Foreskin melanocyte (primary cell): ENCODE measurements at places on chromosomes 4 and X.

- DNase-seq: no peak
Measured at GRCh38 chr4:77917075-77917474, 54.4 kb downstream of the MRPL1 start.

GRCh38 chrX:40004921-40005291 lies 92.9 kb downstream of the BCOR start:
- no peak for DNase-seq

DNA sequence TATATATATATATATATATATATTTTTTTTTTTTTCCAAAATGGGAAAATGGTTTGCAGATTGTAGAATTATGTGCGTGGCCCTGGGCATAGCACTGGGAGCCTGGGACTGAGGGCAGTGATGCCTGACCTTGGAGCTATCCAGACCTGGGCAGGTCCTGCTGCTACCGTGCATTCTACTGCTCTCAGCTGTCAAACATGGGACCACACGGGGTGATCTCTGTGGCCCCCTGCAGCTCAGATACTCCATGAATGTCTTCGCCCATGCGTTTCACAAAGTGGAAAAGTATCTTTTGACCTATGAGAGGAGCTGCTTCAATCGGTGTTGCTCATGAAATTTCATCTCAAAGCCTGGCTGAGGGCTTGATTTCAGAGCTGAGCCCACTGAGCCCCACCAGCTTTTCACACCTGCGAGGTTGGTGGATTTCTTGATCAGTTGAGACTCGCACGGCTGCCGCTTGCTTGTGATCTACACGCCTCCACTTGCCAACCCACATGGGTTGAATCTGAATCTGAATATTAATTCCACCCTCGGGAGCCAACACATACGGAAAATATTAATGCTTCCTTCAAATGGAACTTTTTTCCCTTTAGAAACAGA lies 35.7 kb downstream of the ING2 start:
- no peak for DNase-seq

- DNase-seq: no peak
Measured at GRCh38 chrX:52830551-52830950, 19.5 kb downstream of the XAGE5 start.

GRCh38 chr4:10395971-10396580 lies 61.1 kb downstream of the ZNF518B start:
- no peak for DNase-seq

DNA sequence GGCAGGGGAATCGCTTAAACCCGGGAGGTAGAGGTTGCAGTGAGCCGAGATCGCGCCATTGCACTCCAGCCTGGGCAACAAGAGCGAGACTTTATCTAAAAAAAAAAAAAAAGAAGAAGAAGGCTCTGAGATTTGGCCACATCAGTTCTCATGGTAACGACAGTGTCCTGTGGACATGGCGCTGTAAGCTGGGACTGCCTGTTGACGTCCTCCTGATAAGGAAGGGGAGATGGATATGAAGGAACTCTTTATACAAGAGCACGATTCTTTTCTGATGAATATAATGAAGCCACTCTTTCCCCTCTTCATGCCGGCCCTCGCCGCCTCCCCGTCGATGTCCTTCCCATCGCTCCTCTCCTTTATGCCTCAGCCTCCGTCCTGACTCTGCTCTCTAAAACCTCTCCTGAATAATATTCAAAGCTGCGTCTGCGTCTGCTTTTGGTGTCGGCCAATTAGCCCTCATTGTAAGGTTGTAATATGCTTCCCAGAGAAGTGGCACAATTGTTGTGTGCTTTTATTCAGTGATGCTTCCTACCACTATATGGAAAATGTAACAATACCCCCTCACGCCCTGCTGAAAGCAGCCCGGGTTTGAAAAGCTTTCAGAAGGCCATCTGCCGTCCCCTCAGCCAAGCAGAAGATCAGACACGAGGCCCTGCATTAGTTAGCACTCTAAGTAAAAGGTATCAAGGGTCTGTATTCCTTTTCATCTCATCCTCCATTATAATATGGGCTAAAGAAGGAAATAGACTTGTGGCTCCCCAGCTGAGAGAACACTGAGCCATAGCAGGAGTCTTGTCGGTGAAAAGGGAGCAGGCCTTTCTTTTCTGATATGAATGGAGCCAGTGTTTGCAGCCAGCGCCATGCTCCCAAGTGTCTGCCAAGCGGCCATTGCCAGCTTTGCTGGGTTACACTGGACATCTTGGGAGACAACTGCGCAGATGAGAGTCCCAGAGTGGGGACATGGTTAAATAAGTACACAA lies 22.1 kb upstream of the SCOC start:
- no peak for DNase-seq

DNA sequence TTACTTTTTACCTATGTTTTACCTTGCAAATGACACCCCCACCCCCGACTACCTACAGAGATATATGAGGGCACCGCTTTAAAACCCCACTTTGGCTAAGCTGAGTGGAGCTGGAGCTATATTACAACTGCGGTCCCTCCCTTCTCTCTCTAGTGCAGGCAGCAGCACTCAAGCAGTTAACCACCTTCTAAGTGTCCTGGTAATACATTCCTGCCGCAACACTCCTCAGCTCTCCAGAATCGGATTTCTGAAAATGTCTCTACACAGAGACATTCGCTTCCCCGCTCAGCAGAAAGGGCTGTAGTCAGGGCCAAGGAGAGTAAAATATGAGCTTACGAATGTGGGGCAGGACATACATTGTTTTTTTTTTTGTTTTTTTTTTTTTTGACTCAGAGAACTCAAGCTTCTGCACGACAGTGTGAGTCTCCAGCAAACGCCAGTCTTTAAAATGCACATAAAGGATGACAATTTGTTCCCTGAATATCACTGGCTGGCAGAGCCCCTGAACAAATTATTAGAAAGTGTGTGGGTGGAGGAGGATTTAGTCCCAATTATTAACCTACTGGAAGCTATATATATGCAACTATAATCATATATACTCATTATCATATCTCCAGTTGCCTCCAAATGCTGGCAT lies 287.0 kb upstream of the TET2 start:
- no peak for DNase-seq

DNA sequence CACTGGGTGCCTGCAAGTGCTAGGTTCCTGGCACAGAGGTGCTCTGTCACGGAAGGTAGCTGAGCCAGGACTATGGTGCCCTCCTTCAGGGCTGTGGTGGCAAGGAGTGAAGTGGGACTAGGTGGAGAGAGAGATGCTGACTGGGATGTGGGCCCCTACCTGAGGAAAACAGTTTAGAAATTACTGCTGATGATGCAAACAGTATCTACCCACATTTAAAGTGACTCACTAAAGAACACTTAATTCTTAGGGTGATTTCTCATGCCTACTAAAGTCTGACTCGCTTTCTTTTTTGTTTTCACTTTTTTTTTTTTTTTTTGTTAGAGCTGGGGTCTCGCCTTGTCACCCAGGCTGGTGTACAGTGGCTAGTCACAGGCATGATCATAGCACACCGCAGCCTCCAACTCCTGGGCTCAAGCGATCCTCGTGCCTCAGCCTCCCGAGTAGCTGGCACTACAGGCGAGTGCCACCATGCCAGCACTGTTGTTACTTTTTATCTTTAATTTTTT lies 3.1 kb downstream of the ZNF185 start:
- DNase-seq: no peak

GRCh38 chr4:133618963-133619362 lies 469.9 kb downstream of the PCDH10 start:
- no peak for DNase-seq

GRCh38 chr4:107153956-107154355 lies 117.8 kb upstream of the DKK2 start:
- peak; percentile 3 for DNase-seq

DNA sequence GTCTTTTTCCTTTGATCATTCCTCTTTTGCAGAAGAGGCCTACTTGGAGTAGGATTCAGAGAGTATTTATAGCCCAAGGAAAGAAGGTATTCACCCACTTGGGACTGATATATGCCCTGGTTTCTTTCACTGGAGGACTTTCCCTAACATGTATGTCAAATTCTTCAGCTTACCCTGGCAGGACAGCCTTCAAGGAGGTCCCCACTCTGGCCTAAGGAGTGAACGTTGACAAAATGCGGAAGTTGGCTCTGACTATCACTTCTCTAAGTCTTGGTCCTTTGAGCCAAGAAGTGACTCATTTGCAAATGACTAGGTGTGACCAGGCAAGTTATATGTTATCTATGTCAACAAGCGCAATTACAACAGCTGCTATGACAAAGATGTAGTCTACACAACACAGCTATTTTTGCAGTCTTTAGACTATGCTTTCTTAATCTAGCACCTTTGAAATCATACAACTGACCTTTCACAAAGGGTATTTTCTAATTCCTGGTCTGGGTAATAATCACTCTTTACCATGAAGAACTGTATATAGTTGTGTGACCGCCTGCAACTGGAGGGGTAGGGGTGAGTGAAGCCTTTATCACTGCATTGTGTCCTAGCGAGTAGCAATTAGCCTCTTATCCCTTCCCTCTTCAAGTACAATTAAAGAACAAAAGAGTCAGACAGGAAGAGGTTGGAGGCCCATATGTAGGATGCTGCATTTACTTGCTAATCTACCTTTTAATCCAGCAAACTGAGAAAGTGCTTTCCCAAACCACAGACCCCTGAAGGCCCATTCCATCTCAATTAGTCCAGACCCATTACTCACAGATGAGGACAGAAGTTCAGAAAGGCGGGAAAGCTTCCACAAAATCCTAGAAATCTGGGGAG lies 50.1 kb downstream of the RASGEF1B start:
- DNase-seq: no peak

GRCh38 chrX:48695925-48696300 lies 621 bp upstream of the SUV39H1 start:
- no peak for DNase-seq

DNA sequence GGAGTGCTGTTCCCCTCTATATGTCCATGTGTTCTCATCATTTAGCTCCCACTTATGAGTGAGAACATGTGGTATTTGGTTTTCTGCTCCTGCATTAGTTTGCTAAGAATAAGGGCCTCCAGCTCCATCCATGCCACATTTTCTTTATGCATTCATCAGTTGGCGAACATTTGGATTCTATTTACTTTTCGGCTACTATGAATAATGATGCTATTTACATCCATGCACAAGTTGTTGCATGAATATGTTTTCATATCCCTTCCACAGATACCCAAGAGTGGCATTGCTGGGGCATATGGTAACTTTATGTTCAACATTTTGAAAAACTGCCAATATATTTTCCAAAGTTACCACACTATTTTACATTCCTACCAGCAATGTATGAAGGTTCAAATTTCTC lies 13.8 kb upstream of the DDX53 start:
- DNase-seq: no peak

- no peak for DNase-seq
Measured at GRCh38 chr4:82618103-82618720, 56.4 kb upstream of the TMEM150C start.

- DNase-seq: peak; percentile 93
Measured at GRCh38 chr4:3044870-3045819, 29.2 kb downstream of the HTT-AS start.

GRCh38 chr4:40971338-40971737 lies 221.6 kb downstream of the NSUN7 start:
- no peak for DNase-seq

DNA sequence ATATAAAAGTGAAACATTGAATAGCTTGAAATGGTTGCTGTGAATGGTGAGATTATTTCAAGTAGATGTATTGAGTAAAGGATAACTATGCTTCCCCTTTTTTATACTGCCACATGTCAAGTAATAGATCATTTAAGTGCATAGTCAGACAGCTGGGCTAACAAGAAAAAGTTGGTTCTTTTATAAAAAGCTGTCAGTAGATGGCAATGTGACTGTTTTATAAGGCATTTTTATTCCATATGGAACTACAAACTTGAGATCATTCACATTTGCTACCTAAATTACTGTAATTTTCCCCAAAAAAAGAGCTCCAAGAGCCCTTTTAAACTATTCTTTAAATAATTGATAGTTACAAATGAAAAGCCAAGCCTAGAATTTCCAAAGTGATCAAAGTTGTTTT lies 831.0 kb downstream of the C4orf33 start:
- DNase-seq: no peak

- peak; percentile 86 for DNase-seq
Measured at GRCh38 chrX:150465881-150466775, 102.3 kb upstream of the MTM1 start.

- DNase-seq: no peak
Measured at GRCh38 chrX:21708116-21708515, 49.8 kb downstream of the SMPX start.

DNA sequence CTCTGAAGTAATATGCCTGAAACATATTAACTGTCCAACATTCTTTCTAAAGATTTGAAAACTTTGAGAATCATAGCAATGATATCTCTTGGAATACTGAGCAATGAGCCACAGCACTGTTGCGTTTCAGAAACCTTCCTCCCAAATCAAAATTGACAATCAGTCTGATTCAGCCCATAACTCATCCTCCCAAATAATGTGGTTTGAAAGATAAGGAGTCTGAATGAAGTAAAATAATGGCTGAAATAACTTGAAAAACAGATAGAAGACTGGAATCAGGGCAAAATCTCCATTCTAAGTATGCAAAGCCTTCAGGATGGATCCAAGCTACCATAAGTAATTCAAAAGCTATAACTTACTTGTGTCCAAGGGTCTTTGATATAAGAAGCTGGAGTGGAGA lies 98.6 kb upstream of the PLS3 start:
- no peak for DNase-seq

DNA sequence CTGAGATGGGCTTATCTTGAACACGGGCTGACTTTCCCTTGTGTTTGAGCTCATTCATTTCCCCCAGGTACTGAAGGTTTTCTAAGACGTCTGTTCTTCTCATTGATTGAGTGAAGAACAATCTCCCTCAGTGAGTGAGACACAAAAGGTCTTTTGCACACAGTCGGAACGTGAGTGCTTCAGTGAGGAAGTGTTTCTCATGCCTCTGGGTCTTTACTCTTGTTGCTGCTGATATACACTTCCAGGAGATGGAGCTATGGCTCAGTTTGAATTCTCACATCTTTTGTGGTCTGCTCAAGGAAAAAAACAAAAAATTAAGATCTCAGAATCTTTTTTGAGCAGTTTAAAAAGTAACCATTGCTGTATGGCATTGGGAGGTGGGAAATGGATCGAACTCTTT lies 981.9 kb upstream of the TENM3 start:
- DNase-seq: peak; percentile 45

- DNase-seq: no peak
Measured at GRCh38 chr4:23770011-23770410, 119.8 kb downstream of the PPARGC1A start.

GRCh38 chr4:36325926-36326325 lies 44.5 kb downstream of the DTHD1 start:
- no peak for DNase-seq

DNA sequence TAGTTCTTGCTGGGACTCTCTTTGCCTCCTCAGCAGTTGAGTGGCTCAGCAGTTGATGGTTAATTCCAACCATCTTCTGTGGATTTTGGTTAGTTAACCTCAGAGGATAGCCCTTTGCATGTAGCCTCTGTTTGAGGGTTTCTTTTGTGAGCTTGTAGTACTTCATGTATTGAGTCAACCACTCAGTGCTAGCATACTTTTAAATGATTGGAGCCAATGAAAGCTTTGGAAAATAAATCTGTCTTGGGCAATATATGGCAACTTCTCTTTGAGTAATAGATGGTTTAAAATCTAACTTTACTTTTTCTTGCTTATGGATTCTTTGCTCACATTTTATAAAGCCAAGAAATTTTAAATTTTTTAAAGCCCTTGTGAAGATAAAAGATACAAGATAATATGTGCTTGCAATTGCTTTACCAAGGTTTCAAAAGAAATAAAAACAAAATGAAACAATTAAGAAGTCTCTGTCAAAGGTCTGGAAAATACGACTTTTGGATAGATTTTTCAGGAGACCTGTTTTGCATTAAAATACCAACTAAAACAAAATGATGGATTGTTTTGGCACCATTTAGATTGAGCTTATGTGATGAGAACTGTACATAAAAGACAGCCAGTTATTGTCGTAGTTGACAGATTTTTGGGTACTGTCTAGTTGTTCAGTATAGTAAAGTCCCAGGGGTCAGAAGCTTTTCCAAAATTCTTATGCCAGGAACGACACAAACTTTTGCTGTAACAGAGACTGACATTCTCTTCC lies 181.9 kb downstream of the SPRY1 start:
- no peak for DNase-seq
